ENCODE measurements at places on chromosomes 2 and 18.

DNA sequence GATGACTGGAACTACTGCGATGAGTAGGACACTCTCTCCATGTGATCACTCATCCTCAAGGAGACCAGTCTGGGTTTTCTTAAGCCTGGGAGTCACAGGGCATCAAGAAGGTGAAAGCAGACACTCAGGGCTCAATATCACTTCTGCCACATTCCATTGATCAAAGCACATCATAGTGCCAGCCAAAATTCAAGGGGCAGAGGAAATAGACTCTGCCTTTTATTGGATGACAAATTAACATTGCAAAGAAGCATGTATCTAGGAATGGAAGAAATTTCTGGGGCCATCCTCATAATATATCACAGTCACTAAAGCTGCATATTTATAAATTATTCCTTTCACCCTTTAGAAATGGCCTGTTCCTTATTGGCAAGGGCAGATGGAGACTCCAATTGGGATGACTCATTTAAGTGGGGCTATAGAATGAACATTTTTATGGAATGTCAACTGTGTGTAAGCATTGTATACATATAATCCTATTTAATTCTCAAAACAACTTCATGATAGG is 114.8 kb upstream of the CDC42EP3 start:
- DNase-seq = no peak

- no peak for DNase-seq
These were observed 98.0 kb downstream of the CCDC138 start for GRCh38 chr2:108884619-108885018.

DNA sequence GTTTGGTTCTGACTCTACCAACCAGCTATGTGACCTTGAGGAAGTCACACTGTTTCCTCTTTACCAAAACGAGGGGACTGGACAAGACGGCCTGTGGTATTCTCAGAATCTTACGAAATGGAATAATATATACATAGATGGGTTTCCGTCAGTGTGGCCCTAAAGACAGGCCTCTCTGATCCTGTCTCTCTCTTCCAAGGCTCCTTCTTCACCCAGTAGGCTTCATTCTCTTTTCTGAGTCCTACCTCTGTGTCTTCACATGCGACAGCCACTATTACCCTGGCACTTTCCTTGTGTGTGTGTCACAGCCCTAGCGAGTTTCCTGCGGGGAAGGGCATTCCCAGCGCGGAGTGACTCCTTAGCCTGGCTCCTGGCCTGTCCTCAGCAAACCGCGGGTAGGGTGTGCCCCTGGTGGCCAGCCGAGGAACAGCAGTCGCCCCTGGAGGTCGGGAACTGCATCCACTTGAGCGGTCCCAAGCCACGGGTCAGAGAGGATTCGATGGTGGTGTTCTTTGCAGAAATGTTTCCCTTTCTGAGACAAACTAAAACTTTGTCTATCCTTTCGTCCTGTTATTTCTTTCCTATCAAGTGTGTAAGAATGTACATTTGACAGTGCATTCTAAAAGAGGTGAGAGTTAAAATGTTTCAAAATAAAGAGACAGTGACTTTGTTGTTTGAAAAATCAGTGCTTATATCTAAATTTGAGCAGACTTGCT is 63.3 kb downstream of the RAB31 start:
- DNase-seq = peak; percentile 54

- DNase-seq = no peak
These were observed 75.9 kb upstream of the CAB39 start for GRCh38 chr2:230636684-230637271.

DNA sequence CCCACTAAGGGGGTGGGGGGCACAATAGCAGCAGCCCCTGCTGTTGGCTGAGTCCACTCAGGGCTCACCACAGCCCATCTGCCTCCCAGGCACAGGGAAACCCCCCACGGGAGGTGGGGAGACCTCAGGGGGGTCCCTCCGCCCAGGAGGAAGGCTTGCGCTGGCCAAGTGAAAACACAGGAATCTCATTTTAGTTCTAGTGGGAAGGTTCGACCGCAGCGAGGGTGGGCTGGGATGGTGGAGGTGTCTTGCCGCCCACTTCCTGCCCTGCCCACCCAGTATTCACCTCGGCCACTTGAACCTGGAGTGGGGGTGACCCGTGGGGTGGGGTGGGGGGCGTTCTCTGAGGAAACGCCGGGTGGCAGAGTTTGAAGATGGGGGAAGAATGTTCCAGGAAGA is 6.9 kb upstream of the BOK start:
- no peak for DNase-seq

DNA sequence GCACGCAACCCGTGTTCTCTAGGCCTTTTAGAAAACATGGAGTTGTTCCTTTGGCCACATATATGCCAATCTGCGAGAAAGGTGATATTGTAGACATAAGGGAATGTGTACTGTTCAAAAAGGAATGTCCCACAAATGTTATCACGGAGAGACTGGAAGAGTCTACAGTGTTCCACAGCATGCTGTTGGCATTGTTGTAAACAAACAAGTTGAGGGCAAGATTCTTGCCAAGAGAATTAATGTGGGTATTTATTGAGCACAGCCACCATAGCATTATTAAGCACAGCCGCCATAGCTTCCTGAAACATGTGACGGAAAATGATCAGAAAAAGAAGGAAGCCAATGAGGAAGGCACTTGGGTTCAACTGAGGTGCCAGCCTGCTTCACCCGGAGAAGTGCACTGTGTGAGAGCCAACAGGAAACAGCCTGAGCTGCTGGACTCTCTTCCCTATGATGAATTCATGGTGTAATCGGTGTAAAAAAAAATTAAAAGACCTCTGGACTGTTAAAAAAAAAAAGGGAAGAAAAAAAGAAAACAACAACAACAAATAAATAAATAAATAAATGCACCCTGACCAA is 29.0 kb upstream of the REL start:
- no peak for DNase-seq

GRCh38 chr18:63298400-63299365 is 20.9 kb downstream of the BCL2 start:
- DNase-seq = no peak

GRCh38 chr2:36859366-36859792 is 107.0 kb downstream of the STRN start:
- DNase-seq = no peak

DNA sequence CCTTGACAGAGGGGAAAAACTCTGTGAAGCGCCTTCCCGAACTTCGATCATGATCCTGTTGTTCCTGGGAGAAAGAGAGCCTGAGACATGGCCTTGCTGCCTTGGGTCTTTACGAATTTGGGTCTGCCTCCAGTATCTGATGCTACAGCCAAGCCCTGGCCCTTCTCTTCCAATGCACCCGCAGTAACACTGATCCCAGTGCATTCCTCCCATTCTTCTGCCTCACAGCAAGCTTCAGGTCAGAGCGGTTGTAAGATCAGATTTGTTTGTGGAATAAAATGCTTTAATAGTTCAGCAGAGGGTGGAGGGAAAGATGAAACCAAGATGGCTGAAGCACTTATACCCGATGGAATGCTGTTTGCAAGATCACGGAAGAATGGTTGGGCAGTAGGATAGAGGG is 196.7 kb upstream of the SIX2 start:
- DNase-seq = no peak

DNA sequence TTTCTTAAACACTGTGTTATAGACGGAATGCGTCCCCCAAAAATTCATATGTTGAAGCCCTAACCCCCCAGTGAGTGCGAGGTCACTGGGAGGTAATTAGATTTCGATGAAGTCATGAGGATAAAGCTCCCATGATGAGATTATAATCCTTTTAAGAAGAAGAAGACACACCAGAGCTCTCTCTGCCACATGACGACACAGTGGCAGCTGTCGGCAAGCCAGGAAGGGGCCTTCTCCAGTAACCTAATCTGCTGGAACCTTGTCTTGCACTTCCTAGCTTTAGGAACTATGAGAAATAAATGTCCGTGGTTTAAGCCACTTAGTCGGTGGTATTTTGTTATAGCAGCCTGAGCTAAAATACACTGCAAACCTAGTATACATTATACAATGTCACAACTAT is 12.3 kb downstream of the TMEM237 start:
- DNase-seq = no peak

- no peak for DNase-seq
These were observed 107.6 kb upstream of the OTOS start for GRCh38 chr2:240247868-240248720.

DNA sequence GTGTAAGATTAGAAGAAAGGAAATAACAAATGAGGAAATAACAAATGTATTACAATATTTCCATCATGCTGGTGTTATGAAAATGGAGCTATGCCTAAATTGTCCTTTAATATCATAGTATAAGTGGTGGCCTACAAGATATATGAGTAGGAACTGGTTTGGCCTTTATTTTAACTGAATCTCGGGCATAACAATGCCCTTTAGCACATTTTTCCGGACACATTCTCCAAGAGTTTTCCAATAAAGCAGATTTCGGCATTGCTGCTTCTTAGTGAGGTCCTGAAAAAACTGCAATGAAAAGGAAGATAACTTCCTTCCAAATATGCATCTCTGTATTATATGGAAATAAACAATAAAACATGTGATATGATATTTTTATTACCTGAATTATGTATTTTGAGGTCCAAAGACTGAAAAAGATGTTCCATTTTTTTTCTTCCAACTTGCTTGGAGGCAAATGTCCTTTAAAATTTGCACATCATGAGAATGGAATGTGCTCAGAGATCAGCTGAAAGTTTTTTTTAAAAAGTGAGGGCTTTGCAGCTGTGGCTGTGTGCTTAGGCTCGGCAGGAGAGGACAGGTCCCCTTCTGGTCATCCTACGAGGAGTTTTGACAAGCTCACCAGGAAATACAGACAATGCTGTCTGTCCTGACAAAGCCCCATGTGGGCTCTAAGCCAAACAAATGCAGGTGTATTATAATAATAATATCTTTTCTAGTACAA is 132.3 kb upstream of the RND3 start:
- no peak for DNase-seq

DNA sequence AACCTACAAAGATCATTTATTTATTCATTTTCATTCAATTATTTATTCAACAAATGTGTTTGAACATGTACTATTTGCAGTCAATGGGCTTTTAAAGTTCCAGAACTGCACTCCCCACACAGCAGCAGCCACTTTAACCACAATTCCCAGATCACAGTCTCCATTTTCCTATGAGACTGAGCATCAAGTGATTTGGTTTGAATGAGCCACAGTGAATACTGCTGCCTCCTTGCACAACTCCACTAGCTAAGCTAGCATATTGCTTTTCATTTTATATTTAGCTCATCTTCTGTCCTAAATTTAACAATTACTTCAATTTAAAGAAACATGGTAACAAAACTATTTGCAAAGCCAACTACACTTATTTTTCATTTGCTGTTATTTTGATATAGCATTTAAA is 353.4 kb upstream of the VRK2 start:
- DNase-seq = no peak

- DNase-seq = no peak
These were observed 16.6 kb upstream of the CEP68 start for GRCh38 chr2:65039640-65040039.

GRCh38 chr18:36446059-36446458 is 148.5 kb downstream of the FHOD3 start:
- no peak for DNase-seq

- DNase-seq = no peak
These were observed 69.3 kb downstream of the TIMM21 start for GRCh38 chr18:74217476-74218143.
